ENCODE measurements at places on chromosomes 4 and X. TPM values are rescaled to one million over a fixed set of nuclear protein-coding genes. Genes with fewer than 3 reads are reported as not detected.

DNA sequence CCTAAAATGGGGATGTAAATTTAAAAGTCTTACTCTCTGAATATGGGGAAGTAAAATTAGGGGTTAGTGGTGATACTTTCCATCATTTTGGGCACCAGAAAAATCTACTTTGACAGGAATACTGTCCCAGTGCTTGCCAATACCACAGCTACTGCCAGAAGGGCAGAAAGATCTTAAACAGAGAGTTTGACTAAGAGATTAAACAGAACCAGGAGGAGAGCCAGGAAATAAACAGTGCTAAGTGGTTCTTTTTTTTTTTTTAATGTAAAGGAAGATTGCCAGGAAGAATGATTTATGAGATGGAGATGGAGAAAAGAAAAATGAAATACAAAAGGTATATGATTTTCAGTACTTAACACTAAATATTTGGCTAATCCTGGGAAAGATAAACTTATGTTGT lies 126.8 kb downstream of the RTL3 start:
- H3K4me3 ChIP-seq: no peak overlapping the region
- DNase-seq: no peak
- no peak overlapping the region for H3K27ac ChIP-seq
- H3K27me3 ChIP-seq: no peaks in the 10 kb centered on the region
- no peaks in the 10 kb centered on the region for H3K36me3 ChIP-seq

Gene AFM
- 96.3 TPM for polyA plus RNA-seq

DNA sequence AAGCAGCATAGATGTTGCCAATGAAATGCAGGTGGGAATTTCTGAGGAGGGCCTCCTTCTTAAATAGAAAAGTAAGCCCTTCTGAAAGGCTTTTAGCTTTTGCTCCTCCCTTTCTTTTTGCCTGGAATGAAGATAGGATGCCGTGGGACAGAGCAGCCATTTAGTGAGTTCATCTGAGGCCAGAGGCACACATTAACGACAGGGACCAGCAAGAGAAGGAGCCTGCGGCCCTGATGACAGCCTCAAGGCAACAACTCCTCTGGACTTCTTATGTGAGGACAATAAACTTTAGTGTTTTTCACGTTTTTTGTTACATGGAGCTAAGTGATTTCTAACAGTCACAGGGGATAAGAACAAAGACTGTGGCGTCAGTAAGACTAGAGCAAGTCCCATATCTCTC lies 1.1 kb upstream of the BDH2 start:
- DNase-seq: no peak
- no peaks in the 10 kb centered on the region for H3K27me3 ChIP-seq
- peaks cover 35% of the 10 kb centered on the region for H3K4me1 ChIP-seq
- no peak overlapping the region for H3K4me3 ChIP-seq

GRCh38 chr4:25970226-25970675 lies 56.2 kb downstream of the SMIM20 start:
- H3K36me3 ChIP-seq: no peaks in the 10 kb centered on the region
- no peak overlapping the region for H3K4me3 ChIP-seq
- no peak overlapping the region for H3K27ac ChIP-seq
- H3K4me1 ChIP-seq: no peaks in the 10 kb centered on the region
- no peak for DNase-seq

Gene IL2RG
- 3.6 TPM for polyA plus RNA-seq

Gene ARX
- not detected for polyA plus RNA-seq

DNA sequence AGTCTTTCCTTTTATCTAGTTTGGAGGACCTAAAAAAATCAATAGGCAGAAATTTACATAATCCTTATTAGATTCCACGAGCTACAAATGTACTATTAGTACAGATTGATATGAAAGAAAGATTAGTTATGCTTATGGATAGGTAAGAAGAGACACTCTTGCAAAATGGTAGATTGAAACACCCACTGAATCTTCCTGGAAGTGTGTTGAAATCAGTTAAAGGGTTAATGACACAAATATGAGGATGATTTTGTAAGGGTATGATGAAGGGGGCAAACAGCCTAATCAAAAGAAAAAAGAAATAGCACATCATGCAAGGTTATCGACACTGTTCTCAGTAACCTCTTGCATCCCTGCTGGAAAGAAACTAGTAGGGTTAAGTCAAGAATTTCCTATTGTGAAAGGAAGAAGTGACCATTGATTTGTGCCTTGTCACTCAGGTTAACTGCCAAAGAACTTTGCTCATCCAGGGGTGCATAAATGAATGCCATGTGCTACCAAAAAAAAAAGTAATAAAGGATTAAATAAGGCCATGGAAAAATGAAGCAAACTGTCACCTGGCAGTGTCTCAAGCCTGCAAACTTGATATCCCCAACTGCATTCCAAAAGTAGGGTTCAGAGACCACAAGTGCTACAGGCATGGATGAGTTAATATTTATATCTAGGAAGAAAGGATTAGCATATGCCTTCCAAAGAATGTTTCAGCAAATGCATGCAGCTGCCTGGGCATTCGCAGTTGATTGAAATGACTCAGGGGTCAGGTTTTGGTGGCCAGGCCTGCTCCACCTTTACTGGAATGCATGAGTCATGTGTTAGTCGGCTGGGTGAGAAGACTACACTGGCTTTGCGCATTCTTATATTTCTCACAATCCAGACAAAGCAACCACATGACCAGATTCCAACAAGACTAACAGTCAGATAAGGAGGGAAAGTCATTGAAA lies 78.3 kb upstream of the ATXN3L start:
- no peak for DNase-seq
- no peaks in the 10 kb centered on the region for H3K4me1 ChIP-seq
- no peak overlapping the region for H3K4me3 ChIP-seq
- H3K36me3 ChIP-seq: no peaks in the 10 kb centered on the region
- no peak overlapping the region for H3K27ac ChIP-seq

Gene APLN
- polyA plus RNA-seq: not detected

DNA sequence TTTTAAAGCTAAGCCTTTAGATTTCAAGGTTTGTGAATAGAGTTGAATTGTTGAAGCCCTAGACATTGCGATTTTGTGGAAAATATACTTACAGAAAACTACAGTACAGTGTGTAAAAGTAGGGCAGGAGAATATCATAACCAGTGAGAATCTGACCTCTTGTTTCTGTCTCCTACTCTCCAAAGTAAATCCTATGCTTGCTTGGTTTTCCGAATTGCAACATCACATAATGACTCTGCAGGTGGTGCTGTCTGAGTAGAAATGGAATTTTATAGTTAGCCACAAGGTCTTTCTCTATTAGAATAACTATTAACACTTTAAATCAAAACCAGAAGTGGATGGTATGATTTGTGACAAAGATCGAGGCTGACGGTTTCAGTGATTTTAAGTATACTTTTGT lies 505.6 kb downstream of the RAPGEF2 start:
- no peak for DNase-seq
- no peaks in the 10 kb centered on the region for H3K27me3 ChIP-seq
- H3K4me1 ChIP-seq: no peaks in the 10 kb centered on the region
- no peak overlapping the region for H3K4me3 ChIP-seq

GRCh38 chrX:134715930-134716619 lies 57.8 kb upstream of the PLAC1 start:
- no peaks in the 10 kb centered on the region for H3K27me3 ChIP-seq
- H3K27ac ChIP-seq: no peak overlapping the region
- H3K4me3 ChIP-seq: no peak overlapping the region
- no peak for DNase-seq
- H3K36me3 ChIP-seq: no peaks in the 10 kb centered on the region

GRCh38 chr4:74499986-74500781 lies 55.2 kb downstream of the AREG start:
- no peak overlapping the region for H3K4me3 ChIP-seq
- H3K36me3 ChIP-seq: no peaks in the 10 kb centered on the region
- no peaks in the 10 kb centered on the region for H3K4me1 ChIP-seq
- no peak for DNase-seq
- no peak overlapping the region for H3K27ac ChIP-seq
- H3K27me3 ChIP-seq: no peaks in the 10 kb centered on the region

Gene RNF212
- polyA plus RNA-seq: 0.32 TPM

GRCh38 chr4:5224340-5224739 lies 173.1 kb downstream of the STK32B start:
- H3K4me1 ChIP-seq: no peaks in the 10 kb centered on the region
- no peaks in the 10 kb centered on the region for H3K36me3 ChIP-seq
- H3K27me3 ChIP-seq: no peaks in the 10 kb centered on the region

DNA sequence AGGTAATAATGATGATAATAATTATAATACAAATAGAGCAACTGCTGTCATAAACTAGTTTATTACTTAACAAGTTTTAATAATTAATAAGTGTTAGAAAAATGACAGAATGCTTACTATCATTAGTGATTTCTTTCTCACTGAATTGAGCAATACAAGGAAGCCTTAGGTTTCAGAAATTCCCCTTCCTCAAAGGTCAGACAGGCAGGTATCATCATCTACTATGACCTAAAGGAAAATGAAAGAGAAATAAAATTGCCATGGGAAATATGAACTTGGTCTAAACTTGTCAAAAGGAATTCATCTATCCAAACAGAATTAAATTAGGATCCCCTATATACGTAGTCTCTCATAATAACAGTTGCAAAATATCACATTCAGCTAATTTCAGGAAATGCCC lies 56.3 kb upstream of the SLC7A11 start:
- H3K4me1 ChIP-seq: no peaks in the 10 kb centered on the region
- DNase-seq: no peak
- H3K36me3 ChIP-seq: no peaks in the 10 kb centered on the region
- H3K4me3 ChIP-seq: no peak overlapping the region

DNA sequence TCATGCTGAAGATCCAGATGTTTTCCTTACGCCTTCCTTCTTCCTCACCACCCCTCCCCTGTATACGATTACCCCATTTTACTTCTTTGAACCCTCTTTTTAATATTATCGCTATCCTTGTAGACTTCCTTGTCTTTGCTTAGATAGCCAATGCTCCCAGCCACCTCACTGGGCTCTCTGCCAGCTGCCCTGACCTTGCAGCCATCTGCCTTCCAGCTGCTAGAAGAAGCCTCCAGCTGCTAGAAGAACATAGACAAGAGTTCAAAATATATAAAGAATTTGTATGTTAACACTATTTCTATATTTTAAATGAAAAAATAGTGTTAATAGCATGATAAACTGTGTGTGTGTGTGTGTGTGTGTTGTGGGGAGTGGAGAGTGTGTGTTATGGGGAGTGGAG lies 374.7 kb downstream of the ANKRD50 start:
- no peak overlapping the region for H3K4me3 ChIP-seq
- H3K36me3 ChIP-seq: no peaks in the 10 kb centered on the region
- no peaks in the 10 kb centered on the region for H3K27me3 ChIP-seq
- DNase-seq: no peak

DNA sequence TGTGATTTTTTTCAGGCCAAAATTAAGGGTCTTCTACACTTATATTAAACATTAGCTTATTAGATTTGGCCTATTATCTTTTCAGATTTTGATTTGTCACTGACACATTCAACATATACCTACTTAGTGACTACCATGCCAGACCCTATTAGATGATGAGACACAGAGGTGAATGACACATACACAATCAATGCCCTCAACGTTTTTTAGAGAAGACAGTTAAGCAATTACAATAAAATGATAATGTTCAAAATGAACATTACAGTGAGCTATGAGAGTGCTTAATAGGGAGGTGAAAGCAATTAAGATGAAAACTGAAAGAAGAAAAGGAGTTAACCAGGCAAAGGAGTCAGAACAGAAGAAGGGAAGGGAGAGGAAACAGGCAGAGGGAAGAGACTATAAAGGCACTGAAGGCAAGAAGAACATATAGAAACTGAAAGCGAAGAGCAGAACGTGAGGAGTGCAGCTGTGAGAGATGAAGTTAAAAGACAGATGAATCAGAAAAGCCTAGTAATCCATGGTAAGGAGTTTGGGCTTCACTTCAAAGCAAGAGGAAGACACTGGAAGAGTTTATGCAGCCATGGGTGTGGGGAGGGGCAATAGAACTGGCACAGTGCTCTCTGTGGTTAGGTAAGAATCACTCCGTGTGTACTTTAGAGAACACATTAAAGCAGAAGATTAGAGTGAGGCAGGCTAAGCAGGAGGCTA lies 119.0 kb downstream of the REELD1 start:
- no peak for DNase-seq
- no peaks in the 10 kb centered on the region for H3K36me3 ChIP-seq
- no peak overlapping the region for H3K27ac ChIP-seq
- H3K4me1 ChIP-seq: peaks cover 12% of the 10 kb centered on the region
- H3K4me3 ChIP-seq: no peak overlapping the region

- no peaks in the 10 kb centered on the region for H3K4me1 ChIP-seq
- no peak overlapping the region for H3K27ac ChIP-seq
- no peak overlapping the region for H3K4me3 ChIP-seq
- H3K36me3 ChIP-seq: no peaks in the 10 kb centered on the region
- no peak for DNase-seq
These were observed 37.4 kb downstream of the PDLIM5 start for GRCh38 chr4:94489098-94489497.

DNA sequence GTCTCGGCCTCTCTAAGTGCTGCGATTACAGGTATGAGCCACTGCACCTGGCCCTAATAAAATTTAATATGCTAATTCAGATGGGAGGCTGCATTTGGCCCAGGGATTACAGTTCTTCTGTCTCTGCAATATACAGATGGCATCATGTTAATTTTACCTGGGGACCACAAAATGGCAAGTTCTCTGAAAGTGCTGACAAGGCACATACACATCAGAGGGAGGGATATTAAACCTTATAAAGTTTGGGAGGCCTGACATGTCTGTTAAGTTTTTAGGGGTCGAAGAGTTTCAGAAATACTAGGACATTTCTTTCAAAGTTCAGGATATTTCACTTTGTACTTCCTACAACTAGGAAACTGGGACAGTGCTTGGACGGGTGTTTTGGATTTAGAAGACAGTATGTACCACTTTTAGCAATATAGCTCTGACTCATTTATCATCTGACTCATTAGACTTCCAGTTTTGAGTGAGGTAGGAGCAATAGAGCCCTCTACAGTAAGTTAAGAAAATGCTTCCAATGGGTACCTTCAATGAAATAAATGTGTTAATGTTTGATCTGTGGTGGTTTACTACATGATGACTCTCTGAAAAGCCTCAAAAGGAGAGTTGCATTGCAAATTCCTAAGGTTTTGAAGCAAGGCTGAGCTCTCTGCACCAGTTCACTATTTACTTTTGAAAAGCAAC lies 981.0 kb upstream of the HS3ST1 start:
- H3K27ac ChIP-seq: no peak overlapping the region
- H3K27me3 ChIP-seq: no peaks in the 10 kb centered on the region
- H3K36me3 ChIP-seq: no peaks in the 10 kb centered on the region
- DNase-seq: no peak
- H3K4me3 ChIP-seq: no peak overlapping the region

Gene CFAP299
- not detected for polyA plus RNA-seq

- no peak overlapping the region for H3K4me3 ChIP-seq
- H3K27ac ChIP-seq: no peak overlapping the region
- H3K36me3 ChIP-seq: no peaks in the 10 kb centered on the region
- no peak for DNase-seq
- no peaks in the 10 kb centered on the region for H3K27me3 ChIP-seq
These were observed 1.0 kb upstream of the IGBP1 start for GRCh38 chrX:70132224-70132623.

- DNase-seq: no peak
- H3K4me1 ChIP-seq: no peaks in the 10 kb centered on the region
- H3K4me3 ChIP-seq: no peak overlapping the region
- H3K36me3 ChIP-seq: no peaks in the 10 kb centered on the region
- H3K27ac ChIP-seq: no peak overlapping the region
These were observed 393.5 kb downstream of the BMPR1B start for GRCh38 chr4:95151255-95151654.

Gene ZRSR2
- 7.0 TPM for polyA plus RNA-seq
